Kidney capillary endothelial cell (primary cell): ENCODE measurements at places on chromosomes 4 and X.

DNA sequence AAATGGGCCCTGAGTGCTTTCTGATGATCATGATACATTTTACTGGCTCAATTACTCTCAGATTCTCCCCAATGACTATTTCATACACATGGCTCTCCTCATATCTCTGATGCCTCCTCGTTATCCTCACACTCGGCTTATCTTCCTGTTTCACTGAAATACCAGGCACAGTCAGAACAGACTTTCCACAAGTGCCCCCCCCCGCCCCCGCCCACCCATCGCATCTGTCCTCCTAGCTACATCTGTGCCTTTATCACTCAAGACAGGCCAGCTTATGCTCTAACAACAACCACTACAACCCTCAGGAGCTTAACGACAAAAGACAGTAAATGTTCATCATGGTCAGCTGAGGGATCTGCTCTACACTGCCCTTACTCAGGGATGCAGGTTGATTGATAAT is 610.6 kb upstream of the DIPK2B start:
- no peak for DNase-seq

DNA sequence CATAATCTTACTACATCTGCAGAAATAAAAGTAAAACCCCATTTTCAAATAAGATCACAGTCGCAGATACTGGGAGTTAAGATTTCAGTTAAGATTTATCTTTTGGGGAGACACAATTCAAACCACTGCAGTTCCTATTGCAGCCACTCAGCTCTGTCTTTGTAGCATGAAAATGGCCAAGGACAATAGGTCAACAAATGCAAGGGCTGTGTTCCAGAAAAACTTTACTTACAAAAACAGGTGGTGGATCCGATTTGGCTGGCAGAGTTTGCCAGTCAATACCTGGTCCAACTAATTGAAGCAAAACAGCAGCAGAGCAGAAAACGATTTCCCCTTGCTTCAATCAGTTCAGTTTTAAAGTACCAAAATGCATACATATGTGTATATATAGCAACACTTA is 77.4 kb downstream of the TENM3 start:
- no peak for DNase-seq

DNA sequence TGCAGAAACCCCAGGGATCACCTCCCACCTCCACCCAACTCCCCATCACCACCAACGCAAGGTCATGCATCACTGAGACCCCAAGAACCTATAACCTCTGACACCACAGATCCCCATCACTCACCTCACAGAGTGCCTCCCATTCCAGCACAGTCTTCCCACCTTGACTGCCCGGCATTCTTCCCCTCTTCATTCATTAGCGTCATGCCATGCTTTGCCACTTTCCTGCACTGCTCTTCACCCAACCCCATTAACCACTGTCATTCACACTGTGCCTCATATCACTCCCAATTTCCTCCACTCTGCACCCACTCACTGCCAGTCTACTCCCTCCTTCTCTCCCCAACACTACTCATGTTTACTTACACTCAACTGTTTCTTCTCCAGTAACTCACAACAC is 30.6 kb downstream of the ZNF182 start:
- DNase-seq: no peak

DNA sequence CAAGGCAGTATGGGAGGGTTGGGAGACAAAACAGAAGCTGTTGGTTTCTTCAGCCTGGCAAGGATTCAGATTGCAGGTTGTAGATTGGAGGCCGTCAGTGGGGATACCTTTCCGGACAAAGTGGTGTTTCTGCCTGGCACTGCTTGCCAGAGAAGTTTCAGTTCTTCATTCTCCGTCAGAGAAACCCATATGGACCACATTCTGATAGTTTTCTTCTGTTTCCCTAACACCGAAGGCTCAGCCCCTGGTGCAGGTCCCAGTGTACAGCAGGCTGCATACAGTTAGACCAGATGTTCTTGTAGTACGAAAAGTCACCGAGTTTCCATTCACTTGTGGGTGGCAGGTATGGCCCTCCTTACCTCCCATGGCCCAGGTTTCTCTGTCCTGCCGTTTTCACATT is 107.3 kb downstream of the PTTG2 start:
- no peak for DNase-seq

DNA sequence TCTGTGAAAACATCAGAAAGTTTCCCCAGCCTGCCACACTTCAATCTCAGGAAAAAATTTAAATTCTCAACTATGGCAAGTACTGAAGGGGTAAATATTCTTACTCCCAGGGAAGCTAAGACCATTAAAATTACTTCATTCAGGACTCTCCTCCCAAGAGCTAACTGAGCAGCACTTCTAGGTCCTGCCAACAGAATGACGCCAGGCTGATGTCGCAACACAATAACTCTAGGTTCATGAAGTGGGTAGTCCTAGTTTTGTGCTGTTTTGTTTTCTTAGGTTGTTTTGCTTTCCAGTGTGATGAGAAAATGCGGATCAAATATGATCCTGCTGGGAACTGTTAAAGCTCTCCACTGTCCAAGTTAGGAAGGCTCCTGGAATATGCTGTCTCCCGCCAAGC is 180.0 kb downstream of the NKX6-1 start:
- DNase-seq: no peak

GRCh38 chrX:68675571-68675970 is 28.1 kb downstream of the STARD8 start:
- no peak for DNase-seq

GRCh38 chrX:137431693-137432488 is 134.0 kb upstream of the ZIC3 start:
- DNase-seq: no peak

DNA sequence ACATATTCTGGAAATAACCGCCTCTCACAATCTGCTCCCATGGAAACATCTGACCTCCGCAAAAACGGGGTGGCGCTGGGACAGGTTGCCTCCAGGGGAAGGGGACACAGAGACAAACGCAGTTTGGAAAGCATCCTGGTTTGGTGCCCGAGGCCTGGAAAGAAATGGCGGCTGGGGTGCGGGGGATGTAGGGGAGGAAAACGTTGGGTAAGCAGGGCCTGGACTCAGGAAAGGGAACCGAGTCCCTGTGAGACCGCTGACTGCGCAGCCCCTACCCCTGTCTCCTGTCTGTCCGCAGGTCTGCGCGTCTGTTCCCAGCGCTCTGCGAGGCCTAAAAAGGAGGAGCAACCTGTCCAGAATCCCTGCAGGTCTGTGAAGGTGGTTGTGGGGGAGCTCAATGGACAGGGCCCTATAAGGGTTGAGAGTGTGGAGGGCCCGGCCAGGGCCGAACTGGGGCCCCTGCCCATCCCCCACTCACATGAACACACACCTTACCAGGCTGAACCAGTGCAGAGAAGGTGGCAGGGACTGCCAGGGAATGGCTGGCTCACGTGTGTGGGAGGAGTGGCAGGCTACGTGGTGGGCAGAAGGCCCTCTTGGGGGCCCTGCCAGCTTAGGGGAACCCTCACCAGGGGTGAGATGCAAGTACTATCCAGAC is 672 bp downstream of the TCEAL3 start:
- DNase-seq: no peak

GRCh38 chr4:78659264-78659663 is 107.7 kb downstream of the ANXA3 start:
- no peak for DNase-seq

GRCh38 chr4:82833696-82834313 is 35.2 kb upstream of the SCD5 start:
- peak; percentile 73 for DNase-seq

GRCh38 chr4:77170926-77171325 is 13.9 kb downstream of the CCNG2 start:
- DNase-seq: no peak

GRCh38 chrX:21885568-21885967 is 29.8 kb downstream of the YY2 start:
- DNase-seq: no peak

DNA sequence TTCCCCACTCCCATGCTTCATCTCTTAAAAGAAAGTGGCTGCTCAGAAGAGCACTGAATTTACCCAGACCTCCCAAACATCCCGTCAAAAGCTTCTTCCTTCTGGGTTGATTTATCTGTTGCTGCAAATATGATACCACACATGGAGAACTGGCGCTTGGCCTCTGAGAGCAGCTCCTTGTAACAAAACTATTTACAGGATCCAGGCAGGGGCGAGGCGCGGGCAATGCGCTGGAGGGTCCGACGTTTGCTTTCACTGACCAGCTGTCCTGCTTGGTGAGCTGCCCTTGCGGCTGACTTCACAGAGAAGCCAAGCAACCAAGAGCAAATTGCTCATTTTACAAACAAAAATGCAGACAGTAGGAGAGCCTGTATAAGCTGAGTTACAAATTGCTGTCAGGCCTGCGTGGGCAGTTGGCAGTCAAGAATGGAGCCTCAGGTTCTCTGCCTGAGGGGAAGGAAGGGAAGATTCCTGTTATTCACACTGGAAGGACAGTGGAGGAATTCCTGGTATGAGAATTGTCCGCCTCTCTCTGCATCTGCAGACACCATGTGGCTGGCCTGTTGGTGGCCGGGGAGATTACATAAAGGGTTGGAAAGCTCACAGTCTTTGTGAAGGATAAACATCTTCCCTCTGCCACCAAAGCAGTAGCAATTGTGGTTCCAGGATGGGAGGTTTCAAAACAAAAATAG is 192.2 kb upstream of the LEF1 start:
- DNase-seq: no peak

DNA sequence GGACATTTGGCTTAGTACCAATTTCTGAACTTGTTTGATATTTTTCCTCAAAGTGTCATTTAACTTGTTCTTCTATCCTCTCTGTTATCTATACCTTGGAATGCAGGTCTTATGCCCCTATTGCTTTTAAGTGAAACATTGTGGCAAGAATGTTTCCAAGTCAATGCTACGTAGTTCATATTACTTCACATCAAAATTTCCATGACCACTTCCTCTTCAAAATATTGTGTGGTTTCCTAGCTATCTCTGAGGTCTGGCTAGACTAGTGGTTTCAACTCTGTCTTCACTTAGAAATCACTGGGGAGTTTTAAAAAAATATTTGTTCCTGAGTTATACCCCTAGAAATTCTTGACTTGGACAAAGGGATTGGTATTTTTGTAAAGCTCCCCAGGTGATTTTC is 20.2 kb upstream of the RASGEF1B start:
- DNase-seq: no peak

GRCh38 chrX:150935467-150935866 is 37.0 kb upstream of the CD99L2 start:
- DNase-seq: no peak

GRCh38 chrX:109187473-109188168 is 294.3 kb downstream of the GUCY2F start:
- DNase-seq: no peak

DNA sequence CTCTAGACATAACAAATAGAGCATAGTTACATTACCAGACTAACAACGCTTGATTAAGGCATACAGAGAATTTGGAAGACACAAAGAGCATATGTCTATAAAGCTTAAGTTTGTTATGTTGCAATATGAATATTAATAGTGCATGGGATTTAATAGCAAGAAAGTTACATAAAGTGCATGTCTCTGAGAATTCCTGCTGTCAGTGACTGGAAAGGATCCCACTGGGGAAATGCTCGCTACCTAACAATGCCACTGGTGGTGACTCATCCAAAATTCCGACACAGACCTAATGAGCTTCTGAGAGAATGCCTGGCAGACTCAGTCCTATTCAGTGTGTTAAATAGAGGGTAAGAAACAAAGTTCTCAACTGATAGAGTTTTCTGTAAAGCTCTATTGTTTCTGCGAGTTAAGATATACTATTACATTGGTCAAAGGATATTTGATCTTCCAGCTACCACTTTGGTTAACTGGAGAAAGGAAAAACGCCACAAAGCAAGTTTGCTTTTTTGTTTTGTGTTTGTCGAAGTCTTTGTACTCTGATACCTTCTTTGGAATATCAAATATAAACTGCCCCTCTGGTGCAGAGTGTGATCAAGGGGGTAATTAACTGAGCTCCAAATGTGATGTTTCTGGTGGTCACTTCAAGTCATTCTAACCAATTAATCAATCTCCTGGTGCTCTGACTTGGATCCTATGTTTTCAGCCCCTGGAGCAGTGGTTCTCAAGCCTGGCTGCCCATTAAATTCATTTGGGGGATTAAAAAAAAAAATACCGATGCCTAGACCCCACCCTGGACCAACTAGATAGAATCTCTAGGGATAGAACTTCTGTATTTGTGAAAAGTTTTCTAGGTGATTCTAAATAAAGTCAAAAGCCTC is 107.9 kb downstream of the PALLD start:
- DNase-seq: peak; percentile 91

- DNase-seq: peak; percentile 51
These were observed 99.2 kb upstream of the DDIT4L start for GRCh38 chr4:100289530-100289888.

DNA sequence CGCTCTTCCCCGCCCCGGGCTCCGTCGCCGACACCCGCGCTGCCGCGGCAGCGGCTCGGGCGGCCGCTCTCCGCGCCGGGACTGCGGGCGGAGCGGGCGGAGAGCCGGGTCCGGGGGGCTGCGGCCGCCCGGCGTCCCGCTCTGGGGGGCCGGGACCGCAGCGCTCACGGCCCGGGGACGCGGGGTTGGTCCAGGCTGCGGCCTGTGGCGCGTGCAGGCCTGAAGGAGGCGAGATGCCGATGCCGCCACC is 492 bp downstream of the GALNT7 start:
- no peak for DNase-seq

- DNase-seq: no peak
These were observed 337.9 kb downstream of the PPP3CA start for GRCh38 chr4:101009471-101009870.

DNA sequence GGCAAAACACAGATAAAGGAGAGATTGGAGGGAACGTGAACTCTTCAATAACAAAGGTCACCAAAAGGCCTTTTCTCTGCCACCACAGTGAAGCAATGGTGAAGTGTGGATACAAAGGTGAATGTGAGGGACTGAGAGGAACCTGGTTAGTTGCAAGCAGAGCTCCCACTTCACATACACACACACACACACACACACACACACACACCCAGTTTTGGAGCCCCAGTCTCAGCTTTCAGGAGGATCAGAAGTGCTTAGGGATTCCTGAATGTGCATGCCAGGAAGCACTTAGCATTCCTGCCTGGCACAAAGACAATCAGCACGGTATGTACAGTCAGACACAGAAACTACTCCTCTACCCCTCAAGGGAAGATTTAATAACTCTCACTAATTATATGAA is 71.5 kb downstream of the ARHGEF9 start:
- DNase-seq: no peak

DNA sequence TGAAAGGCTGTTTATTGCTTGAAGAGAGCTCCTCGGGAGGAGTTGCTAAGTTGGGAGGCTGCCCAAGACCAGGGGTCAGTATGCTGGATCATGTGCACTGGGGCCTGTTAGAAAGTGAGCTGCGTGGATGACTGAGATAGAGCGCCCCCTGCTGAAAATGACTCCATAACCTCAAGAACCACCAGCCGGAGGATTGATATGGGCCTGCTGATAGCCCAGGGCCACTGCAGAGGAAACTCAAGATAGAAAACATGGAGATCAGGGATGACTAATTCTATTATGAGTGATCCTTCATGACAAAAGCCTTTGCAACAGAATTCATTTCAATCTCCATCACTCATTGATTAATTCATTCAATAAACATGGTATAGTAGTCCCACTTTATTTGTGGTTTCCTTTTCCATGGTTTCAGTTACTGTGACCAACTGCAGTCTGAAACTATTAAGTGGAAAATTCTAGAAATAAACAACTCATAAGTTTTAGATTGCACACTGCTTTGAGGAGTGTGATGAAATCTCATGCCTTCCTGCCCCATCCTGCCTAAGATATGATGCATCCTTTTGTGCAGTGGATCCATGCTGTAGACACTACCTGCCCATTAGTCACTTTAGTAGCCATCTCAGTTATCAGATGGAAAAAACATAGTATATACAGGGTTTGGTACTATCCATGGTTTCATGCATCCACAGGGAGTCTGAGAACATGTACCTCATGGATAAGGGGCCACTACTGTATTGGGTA is 126.7 kb upstream of the MBNL3 start:
- DNase-seq: no peak
